ENCODE measurements at places on chromosomes 7 and 10.

- no peak for DNase-seq
Observed at GRCh38 chr10:53209944-53210611, 437.5 kb upstream of the MBL2 start.

DNA sequence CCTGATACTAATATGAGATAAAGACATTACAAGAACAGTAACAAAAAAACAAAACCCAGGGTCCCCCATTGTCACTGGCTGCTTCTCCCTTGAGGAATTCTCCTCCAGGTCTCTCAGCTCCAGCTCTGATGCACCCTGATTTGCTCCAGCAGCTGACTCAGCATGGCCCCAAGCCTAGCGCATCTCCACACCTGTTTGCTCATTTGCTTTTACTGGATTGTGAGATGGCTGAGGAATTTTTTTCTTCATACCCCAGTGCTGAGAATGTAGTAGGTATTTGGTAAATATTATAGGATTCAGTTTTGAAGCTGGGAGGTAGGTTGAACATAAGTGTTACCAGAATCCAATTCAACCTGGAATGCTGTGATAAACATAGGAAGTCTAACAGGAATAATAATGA is 171.9 kb downstream of the PKD1L1 start:
- DNase-seq, result no peak

- DNase-seq, result no peak
Observed at GRCh38 chr7:152133804-152134203, 108.3 kb downstream of the GALNT11 start.

DNA sequence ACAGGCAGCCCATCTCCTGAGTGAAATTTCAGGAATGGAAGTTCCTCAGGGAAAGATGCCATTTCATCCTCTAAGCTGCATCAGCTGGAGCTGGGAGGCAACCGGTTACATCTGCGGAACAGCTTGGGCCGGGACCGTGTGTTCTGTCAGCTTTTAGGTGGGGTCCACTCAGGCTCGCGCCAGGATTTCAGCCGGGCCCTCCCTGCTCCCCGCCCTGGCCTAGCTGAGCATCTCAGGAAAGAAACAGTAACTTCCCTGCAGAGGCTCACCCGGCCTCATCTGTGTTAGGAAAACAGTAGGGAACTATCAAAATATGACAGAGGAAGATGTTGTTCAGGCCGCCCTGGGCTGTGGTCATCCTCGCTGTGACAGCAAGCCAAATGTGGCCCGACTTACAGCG is 110.4 kb downstream of the TRIL start:
- DNase-seq, result no peak

DNA sequence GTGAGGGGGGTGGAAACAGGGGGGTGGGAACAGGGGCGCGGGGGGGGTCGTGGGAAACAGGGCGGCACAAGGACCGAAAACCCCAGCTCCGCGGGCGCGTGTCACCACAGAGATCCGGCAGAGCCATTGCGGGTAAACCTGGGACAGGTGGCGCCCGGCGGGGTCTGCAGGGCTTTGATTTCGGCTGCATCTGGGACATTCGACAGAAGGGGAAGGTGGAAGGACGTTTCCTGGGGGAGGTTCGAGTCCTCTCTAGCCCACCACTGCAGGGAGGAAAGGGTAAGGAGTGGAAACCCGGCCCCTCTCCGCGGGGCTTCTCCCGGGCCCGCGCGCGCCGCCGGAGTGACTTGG is 7.5 kb downstream of the NKX2-3 start:
- DNase-seq, result no peak

GRCh38 chr7:130673066-130673465 is 4.5 kb upstream of the COPG2 start:
- no peak for DNase-seq

GRCh38 chr10:107619139-107619538 is 454.6 kb upstream of the SORCS1 start:
- no peak for DNase-seq

DNA sequence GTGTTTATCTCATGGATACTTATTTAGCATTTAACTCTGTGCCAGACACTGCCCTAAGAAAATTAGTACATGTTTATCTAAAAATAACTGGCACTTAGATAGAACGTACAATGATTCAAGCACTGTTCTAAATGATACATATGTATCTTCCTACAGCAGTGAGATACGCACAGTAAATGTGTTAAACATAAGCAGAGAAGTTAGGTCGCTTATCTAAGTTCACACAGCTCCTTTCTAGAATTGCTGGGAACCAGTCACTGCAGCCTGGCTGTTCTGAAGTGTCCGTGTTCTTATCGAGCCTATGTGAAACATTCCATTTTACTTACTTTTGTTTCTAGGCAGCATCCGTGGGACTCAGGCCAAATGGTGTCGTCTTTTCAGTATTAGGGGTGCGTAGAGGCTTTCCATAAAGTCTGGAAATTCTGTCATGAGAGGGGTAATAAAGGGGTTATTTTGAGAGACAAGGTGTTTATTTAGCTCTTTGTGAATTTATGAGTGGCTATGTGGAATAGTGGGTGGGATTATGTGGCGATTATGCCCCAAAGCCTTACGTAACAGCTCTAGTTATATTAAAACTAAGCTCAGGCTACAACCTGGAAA is 186.9 kb downstream of the SND1 start:
- DNase-seq, result no peak

GRCh38 chr10:73183667-73184281 is 15.9 kb downstream of the FAM149B1 start:
- DNase-seq, result no peak

GRCh38 chr10:8180360-8181109 is 126.0 kb downstream of the GATA3 start:
- DNase-seq, result no peak

GRCh38 chr7:46393142-46393541 is 472.1 kb upstream of the IGFBP3 start:
- DNase-seq, result no peak

- no peak for DNase-seq
Observed at GRCh38 chr10:16964576-16965343, 147.5 kb upstream of the RSU1 start.

- DNase-seq, result no peak
Observed at GRCh38 chr7:68955656-68956055, 642.6 kb upstream of the AUTS2 start.

- no peak for DNase-seq
Observed at GRCh38 chr7:47428052-47428767, 153.7 kb downstream of the TNS3 start.

GRCh38 chr7:65923316-65923715 is 50.4 kb downstream of the VKORC1L1 start:
- DNase-seq, result no peak

DNA sequence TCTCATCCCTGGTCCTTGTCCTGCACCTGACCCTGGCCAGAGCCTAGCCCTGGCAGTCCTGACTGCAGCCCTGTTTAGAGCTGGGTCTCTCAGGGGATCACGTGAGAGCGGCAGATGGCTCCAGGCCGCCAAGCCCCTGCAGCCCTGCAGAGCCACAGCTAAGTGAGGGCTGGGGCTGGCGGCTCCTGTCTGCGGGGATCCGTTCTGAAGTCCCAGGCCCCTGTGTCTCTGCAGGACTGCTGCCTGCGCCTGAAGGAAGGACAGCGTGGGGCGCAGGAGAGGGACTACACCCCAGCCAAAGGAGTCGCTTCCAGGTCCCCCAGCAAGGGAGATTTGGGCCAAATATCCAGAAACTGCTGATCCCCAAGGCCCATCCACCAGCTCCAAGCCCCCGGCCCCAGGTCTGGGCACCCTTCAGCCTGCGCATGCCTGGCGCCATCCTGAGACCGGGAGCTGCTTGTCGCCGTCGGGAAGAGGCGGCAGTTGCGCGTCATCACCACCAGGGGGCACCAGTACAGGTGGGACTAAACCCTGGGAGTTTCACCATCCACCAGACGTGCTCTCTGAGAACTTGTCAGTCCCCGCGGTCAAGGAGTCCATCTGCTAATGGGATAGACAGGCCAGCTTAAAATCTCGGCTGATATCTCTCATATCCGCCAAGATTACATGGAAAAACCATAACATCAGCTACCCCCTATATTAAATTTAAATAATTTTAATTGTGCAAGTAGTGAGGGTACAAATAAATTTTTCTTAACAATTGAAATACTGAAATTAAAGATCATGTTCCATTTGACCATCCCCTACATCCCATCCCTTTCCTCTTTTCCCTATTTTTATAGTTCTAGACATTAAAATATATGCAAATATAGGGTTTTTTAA is 25.1 kb upstream of the GHRHR start:
- DNase-seq, result peak; percentile 80

DNA sequence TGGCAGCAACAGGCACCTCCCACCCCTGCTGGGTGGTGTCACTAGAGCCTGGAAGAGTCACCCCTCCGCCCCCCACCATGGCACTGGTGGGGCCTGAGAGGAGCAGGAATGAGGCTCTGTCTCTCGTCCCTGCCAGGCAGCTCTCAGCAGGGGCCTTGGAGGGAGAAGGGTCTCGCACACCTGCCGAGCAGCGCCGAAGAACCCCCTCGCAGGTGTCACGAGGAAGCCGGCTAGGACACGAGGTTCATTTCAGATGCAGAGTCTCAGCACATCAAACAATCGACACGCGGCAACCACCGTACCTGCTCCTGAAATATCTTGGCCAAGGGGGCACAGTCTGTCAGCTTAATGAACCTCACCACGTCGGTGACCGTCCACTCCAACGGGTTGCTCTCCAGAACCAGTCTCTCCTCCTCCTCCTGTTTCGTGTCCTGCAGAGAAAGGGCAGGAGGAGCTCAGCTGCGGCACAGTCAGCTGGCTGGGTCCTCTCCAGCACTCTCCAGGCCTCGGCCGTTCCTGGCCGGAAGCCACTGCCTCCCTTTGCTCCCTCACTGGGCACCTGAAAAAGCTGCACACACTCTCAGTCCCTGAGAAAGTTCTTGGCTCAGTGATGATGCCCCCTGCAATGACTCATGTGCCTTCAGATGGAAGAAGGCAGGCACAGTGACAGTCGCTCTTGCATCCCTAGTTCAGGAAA is 240.1 kb downstream of the SFMBT2 start:
- no peak for DNase-seq

DNA sequence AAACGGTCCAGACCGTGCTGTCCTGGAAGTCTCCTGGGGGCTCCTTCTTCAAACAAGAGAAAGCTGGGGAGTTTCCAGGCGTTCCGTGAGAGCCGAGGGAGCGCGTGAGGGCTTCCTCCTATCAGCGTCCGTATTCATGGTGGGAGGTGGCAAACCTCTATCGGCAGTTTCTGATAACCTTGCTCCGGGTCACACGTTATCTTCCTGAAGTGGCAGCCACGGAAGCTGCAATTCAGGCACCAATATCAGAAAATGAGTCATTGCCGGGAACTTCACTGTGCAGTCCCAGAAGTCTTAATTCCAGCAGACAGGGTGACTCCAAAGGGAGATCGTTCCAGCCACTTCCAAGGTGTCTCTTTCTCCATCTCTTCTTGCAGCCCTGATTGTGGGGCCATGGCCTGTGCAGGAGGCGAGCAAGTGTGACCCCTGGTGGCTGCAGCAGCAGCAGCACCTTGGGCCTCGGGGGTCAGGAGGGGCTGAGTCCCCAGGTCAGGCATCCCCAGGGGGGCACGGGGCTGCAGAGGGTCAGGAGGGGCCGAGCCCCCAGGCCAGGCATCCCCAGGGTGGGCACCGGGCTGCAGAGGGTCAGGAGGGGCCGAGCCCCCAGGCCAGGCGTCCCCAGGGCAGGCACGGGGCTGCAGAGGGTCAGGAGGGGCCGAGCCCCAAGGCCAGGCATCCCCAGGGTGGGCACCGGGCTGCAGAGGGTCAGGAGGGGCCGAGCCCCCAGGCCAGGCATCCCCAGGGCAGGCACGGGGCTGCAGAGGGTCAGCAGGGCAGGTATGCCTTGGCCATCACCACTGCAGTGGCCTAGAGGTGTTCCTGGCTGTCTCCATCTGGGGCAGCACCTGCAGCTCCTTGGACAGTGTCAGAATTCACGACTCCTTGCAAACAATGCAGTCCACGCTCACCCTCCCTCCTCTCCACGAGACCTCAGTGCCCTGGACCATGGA is 538.7 kb downstream of the DNAJB6 start:
- no peak for DNase-seq

- no peak for DNase-seq
Observed at GRCh38 chr10:100510533-100511308, 8.9 kb downstream of the SEC31B start.

DNA sequence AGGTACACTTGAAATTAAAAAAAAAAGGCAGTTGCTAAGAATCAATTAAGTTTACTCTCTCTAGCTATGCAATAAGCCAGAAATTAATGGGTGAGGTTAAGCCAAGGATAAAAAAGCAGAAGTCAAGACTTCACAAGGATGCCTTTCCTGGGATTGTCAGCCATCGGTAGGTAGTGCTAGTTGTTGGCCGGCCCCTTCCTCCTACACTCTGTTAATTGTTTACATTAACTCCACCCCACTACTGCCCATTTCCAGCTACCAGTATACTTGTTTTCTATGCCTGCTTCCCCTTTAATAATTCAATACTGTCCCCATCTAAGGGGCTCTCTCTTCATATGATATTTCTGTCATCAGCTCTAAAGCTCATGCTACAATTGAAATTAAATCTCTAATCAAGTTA is 461.0 kb downstream of the IPMK start:
- no peak for DNase-seq

DNA sequence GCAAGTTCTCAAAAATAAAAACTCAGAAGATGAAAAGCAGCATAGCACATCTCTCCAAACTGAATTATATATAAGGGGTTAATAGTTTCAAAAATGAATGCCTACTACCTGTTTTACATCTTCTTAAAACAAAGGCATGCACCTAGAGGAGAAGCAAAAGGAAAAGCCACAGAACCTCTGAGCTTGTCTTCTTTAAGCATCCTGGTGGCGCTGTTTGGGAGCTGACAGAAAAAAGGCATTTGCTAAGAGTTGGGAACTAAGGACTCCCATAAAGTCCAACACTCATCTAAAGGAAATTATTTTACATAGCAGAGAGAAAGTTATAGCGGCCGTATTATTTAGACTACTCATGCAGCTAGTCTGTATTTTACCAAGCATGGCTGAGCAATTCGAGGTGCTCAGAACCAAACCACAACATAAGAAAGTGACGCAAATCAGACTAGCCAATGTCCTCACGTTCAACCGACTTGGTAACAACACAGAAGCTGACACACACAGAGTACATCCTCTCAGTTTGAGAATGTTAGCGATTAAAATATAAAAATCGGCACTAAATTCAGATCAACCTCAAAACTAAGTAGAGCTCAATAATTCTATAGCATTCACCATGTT is 38.8 kb downstream of the PTN start:
- no peak for DNase-seq

GRCh38 chr10:34906067-34906965 is 91.2 kb upstream of the PARD3 start:
- DNase-seq, result no peak

DNA sequence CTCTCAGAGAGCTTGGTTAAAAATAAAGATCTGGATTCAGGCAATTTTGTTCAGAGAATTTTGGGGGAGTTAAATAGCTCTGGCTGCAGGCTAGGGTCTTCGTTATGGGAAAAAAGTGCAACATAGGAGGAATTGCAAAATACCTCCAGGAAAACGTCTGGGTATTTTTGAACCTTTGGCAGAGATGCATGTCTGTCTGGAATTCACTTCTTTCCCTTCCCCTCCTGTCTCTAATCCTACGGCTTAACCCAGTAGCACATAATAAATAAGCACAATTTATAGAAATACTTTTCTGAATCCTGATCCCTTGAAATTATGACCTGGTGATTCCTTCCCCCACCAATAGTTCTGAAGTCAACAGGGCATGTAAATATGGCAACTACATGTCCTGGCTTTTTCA is 19.3 kb upstream of the NUP205 start:
- DNase-seq, result no peak
